ENCODE measurements at places on chromosomes 4 and X. TPM values are rescaled to one million over a fixed set of nuclear protein-coding genes. Genes with fewer than 3 reads are reported as not detected.

Gene ZAR1
- total RNA-seq, result 0.28 TPM

Gene HS6ST2
- 1.4 TPM for total RNA-seq

- H3K4me1 ChIP-seq, result no peaks in the 10 kb centered on the region
- no peak overlapping the region for H3K27ac ChIP-seq
- no peaks in the 10 kb centered on the region for H3K27me3 ChIP-seq
- no peak for DNase-seq
- H3K4me3 ChIP-seq, result no peak overlapping the region
Observed at GRCh38 chr4:88356771-88357170, 21.9 kb upstream of the HERC6 start.

- DNase-seq, result peak; percentile 86
- no peak overlapping the region for H3K27ac ChIP-seq
- H3K27me3 ChIP-seq, result no peaks in the 10 kb centered on the region
- no peak overlapping the region for H3K4me3 ChIP-seq
- peaks cover 28% of the 10 kb centered on the region for H3K36me3 ChIP-seq
- H3K4me1 ChIP-seq, result peaks cover 6% of the 10 kb centered on the region
Observed at GRCh38 chr4:76179398-76180318, 31.5 kb upstream of the NUP54 start.

Data from liver (tissue), 10 donors.